ENCODE measurements at places on chromosomes 7 and 10.

- DNase-seq, result no peak
Measured at GRCh38 chr10:44977287-44978212, 1.1 kb downstream of the DEPP1 start.

DNA sequence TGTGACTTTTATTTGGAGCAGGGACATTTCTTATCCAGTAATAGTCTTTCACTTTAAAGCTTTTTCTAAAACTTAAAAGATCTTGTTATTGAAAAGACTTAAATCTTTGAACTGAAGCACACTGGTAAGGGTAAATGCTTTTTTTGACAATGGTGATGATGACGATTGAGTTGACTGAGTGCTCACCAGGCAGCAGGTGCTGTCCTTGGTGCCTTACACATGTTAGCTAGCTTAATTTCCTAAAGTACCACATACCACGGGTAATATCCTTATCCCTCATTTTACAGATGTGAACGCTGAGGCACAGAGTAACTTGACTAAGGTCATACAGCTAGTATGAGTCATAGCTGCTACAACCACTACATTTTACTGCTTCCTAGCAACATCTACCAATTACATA is 200.0 kb downstream of the XPNPEP1 start:
- no peak for DNase-seq

- DNase-seq, result no peak
Measured at GRCh38 chr7:70612811-70613210, 519.1 kb upstream of the GALNT17 start.

DNA sequence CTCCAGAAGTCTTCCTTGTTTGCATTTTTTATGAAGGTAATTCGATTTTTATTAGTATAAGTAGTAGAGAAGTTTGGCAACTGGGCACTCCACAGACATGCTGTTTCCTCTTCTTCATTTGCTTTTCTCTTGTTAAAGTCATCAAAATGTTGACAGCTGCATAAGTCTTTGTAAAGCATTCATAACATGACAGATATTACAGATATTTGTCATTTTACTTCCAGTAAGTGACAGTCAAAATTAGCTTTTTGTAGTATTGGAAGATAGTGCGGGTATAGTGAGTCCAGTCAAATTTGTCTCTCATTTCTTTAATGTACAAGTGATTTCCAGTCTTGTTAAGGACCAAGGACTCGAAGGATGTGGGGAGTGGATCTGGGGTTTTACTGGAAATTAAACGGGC is 247.1 kb downstream of the LRMDA start:
- DNase-seq, result no peak

DNA sequence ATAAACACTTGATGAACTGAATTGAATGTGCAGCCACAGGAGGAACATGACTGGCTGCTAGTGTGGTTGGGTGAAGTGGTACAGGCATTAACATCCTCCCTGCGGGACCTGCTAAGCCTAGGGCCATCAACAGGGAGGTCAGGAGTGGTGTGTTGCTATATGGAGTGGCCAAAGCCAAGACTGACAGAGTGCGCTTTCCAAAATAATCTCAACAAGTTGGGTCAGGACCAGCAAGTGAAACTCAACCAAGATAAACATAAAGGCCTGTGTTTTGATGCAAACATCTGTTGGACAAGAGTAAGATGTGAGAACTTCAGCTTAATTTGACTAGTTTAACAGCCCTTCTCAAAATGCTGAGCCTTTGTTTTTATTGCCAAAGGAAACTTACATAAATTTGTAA is 97.7 kb downstream of the WDFY4 start:
- no peak for DNase-seq

DNA sequence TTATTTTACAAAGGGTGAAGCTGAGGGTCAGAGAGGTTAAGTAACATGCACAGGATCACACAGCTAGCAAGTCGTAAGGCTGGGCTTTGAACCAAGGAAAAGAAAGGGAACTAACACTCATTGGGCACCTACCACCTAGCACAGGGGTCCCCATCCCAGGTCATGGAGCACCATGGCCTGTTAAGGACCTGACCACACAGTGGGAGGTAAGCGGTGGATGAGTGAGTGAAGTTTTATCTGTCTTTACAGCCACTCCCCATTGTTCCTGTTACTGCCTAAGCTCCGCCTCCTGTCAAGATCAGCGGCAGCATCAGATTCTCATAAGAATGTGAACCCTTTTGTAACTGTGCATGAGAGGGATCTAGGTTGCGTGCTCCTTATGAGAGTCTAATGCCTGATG is 222.8 kb downstream of the RAB11FIP2 start:
- no peak for DNase-seq

GRCh38 chr10:131337741-131338140 is 26.2 kb upstream of the TCERG1L start:
- DNase-seq, result no peak

DNA sequence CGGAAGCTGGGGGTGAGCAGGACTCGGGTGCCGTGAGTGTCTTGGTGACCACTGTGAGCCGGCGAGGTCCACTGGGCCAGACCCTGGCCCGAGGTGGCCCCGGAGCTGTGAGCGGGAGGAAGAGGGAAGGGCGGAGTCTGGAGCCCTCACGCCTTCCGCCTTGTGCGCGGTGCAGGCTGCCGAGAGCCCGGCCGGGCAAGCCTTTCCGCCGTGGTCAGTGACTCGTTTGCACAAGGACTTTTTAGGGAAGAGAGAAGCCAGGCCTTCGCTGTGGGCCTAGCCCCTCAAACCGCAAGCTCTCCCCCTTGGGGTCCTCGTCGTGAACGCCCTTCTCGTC is 40.9 kb upstream of the ZNF32 start:
- DNase-seq, result no peak

- no peak for DNase-seq
Measured at GRCh38 chr10:89042562-89042961, 52.0 kb downstream of the FAS start.

- no peak for DNase-seq
Measured at GRCh38 chr7:41536873-41537665, 165.8 kb downstream of the INHBA start.

DNA sequence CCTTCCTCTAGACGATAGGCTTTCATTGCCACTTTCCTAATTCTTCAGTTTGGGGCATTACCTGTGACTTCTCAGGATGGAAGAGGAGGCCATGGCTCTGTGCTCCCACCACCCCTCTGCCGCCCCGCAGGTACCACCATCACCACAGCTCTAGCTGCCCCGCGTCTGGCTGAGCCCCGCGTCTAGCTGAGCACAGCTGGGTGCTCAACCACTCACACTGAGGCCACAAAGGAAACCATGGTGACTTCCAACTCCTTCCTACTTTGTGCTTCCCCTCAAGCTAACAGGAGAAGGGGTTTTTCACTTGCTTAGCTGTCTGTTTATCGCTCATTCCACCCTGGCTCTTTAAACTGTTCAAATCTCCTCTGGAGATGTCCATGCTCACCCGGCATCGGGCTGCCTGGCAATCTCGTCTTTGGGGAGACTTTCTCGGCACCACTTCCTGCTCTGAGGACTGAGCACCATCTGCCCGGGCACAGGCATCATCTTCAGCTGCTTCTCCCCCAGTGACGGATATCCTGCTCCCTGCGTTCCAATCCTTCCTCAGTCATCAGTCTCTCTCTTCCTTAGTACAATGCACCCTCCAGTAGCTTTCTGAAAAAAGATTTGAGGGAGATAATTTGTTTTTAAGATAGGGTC is 59.4 kb downstream of the MAD1L1 start:
- DNase-seq, result no peak

- DNase-seq, result no peak
Measured at GRCh38 chr7:97973206-97973658, 16.8 kb downstream of the OCM2 start.

DNA sequence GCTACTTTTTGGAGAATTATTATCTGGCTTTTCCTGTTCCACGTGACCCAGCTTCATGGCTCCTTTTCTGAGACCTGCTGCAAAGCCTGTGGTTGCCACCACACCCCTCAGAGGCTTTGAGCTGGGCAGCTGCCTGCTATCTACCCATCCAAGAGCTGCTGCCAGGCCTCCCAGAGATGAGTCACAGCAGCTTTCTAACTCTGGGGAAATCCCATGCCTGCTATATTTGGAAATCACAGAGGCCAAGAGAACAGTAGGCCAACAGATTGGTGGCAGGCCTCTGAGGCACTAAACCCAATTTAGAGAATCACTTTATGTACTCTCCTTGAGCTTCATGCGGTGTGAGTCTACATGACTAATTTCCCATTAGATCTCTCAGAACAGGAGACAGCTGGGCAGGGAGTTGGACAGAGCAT is 35.2 kb downstream of the SGCE start:
- DNase-seq, result peak; percentile 63

DNA sequence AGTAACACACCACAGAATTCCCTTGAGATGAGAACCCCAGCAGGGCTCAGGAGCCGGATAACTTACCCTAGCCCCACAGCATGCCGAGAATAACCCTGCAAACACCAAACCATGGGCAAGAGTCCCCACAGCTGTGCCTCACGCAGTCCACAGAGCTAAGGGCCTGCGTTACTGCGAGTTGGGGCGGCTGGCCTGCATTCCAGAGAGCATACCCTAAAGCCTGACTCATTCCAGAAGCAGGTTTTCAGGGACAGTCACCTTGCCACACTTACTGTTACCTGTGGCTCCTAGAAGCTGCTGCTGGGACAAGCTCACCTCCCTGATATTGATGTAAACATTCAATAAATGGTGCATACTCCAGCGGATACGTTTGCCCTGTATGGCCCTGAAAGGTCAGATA is 18.6 kb downstream of the FGFR2 start:
- no peak for DNase-seq

- peak; percentile 41 for DNase-seq
Measured at GRCh38 chr10:42754155-42755027, 28.2 kb upstream of the BMS1 start.

- DNase-seq, result no peak
Measured at GRCh38 chr10:49592726-49593563, 17.2 kb upstream of the SLC18A3 start.

DNA sequence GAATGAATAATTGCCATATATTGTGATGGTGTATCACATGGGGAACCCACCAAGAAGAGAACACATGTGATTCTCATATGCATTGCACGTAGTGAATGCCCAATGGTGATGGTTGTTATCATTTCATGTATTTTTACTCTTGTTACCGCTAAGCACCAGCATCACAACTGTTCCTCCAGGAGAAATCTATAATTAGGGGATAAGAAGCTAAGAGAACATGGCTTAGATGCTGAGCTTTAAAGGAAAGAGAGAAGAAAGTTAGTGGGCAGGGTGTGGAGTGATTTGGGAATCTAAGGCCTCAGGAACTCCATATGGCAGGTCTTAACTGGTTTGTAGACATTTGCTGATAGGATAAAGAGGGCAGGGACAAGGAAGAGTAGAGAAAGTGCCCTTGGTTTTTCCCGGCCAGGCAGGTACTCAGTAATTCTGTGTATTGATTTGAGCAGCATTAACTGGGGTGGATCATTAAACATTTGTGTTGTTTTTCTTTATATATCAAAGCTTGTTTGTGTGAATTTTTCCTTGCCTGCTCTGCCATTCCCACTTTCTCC is 145.9 kb downstream of the LRRC4 start:
- DNase-seq, result no peak

- no peak for DNase-seq
Measured at GRCh38 chr10:4080225-4080805, 295.3 kb upstream of the KLF6 start.

- no peak for DNase-seq
Measured at GRCh38 chr7:15252181-15252580, 309.6 kb downstream of the AGMO start.

GRCh38 chr10:71395621-71396020 is 1.1 kb upstream of the CDH23 start:
- no peak for DNase-seq

DNA sequence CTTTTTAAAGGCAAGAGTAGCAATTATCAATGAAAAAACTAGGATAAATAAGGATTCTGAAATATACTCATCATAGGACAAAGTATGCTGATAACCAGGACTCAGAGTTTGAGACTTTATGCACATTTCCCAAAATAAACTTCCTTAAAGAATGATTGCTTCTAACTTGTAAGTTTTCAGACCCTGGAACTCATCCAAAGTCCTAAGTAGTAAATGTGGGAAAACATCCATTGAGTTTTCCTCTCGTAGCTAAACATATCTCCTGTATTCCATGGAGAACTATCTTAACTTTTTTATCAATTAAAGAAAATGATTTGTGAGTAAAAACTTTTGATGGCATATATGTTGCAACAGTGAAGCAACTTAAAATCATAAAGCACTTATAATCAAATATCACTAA is 285.2 kb upstream of the KLF6 start:
- no peak for DNase-seq

DNA sequence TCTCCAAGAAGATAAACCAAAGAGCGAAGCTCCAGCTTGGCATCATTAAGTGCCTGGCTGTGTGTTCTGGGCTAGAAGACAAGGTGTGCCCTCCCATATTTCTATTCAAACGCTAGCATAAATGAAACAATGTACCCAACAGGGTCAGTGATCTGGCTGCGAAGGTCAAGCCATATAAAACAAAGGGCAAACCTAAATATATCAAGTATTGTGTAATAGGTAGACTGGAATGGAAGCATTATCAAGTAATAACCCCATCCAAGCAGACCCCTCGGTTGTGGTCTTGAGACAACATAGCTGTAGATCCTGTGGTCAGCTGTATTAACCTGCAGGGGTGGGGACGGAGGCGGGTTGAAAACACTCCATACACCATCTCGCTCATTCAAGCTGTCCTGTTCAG is 31.6 kb upstream of the TNKS2 start:
- no peak for DNase-seq

- no peak for DNase-seq
Measured at GRCh38 chr7:123809471-123809870, 35.5 kb upstream of the HYAL4 start.

DNA sequence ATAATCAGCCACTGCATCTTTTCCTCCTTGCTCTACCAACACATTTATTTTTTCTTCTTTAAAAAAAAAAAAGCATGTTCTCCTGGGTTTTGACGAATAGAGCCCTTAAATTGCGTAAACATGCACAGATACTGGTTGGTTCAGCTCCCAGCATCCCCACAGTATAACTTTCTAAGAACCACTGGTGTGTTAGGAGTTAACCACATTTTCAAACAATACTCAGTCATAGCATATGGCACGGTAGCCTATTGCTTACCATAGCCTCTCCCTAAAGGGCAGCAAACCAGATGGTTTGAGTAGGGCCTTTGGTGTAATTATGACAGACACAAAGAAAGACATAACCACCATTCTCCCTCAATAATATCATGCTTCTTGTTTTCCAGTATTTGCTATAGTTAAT is 145.0 kb downstream of the LRRC4 start:
- DNase-seq, result no peak

DNA sequence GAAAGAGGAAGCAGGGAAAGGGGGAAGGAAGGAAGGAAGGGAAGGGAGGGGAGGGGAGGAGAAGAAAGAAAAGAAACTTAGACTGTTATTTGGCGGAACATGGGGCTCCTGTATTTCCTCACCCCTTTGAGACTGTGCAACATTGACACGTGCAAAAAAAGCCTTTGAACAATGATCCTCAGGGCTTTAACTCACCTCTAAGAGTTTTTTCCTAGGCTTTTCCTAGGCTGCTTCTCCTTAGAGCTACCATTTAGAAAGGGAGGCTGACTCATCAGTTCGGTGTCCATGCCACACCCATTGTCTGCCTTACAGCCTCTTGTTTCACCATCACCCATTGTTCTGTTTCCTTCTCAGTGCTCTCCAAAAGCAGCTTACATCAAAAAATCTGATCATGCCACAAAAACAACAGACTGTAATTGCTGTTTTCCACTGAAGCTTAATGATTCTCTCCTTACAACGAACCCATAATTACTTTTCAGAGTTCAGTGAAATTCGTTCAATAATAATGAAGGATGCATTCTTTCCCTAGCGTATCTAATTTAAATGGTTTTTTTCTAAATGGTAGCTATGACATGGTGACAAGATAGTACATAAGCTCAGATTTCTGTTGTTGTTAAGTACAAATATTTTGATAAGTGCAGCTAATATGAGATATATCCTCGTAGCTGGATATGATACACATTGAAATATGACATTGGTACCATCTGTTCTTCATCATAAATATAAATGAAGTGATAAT is 90.8 kb downstream of the PRLHR start:
- DNase-seq, result no peak

Measured in GM06990 (cell line).